ENCODE measurements at places on chromosomes 5 and 9.

- no peak for DNase-seq
Observed at GRCh38 chr9:133188006-133188842, 20.8 kb downstream of the OBP2B start.

- DNase-seq: no peak
Observed at GRCh38 chr9:7382304-7382703, 417.3 kb downstream of the DMAC1 start.

DNA sequence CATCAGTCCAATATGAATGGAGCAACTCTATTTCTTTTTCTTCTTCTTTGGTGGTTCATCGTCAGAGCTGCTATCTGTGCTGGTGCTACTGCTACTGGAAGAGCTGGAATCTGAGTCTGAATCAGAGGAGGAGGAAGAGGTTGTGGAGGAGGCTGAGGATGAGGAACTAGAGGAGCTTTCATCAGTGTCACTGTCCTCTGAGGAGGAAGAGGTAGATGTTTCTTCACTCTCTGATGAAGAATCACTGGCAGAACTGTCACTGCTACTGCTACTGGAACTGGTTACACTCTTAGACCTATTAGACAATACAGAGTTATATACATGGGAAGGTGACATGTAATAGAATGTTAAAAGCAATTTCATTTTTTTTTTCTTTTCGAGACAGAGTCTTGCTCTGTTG lies 27.8 kb downstream of the ZCCHC10 start:
- no peak for DNase-seq

GRCh38 chr9:77975806-77976205 lies 55.8 kb downstream of the GNAQ start:
- DNase-seq: no peak

- no peak for DNase-seq
Observed at GRCh38 chr5:6472792-6473191, 24.1 kb downstream of the UBE2QL1 start.

GRCh38 chr9:89137542-89138462 lies 40.8 kb downstream of the SHC3 start:
- no peak for DNase-seq

- no peak for DNase-seq
Observed at GRCh38 chr5:172002840-172003512, 3.5 kb downstream of the FBXW11 start.

DNA sequence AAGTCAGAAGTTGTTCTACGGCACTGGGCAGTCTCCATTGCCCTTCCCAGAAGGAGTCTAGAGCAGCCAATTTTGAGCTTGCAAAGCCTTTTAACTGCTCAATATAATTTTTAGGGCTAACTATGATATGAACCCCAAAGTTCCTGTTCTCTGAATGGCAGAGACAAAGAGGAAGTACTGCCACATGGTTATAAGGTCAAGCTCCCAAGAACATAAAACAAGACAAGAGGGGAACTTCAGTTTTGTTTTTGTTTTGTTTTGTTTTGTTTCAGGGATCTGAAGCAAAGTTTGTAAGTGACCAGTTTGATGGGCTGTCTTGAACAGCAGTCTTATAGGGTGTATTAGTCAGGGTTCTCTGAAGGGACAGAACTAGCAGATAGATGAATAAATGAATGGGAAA lies 11.9 kb upstream of the SMC2 start:
- no peak for DNase-seq

DNA sequence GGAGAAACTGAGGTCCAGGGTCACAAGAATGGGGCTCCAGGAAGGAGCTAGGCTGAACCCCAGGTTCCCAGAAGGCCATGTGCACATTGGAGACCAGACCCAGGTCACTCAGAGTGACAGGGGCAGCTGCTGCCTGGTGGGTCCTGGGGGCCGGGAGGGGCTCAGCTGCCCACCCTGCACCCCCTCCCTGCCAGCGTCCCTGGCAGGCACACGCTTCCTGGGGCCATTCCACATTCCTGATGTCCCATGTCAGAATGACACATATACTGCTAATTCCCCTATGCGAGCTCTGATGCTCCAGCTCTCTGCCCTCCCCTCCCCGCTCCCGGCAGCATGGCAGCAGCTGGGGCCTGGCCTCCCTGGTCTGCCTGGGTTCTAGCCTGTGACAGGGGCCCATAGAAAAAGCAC lies 14.0 kb downstream of the FGFR4 start:
- DNase-seq: no peak

GRCh38 chr9:120281665-120282064 lies 298.3 kb downstream of the CDK5RAP2 start:
- DNase-seq: no peak

DNA sequence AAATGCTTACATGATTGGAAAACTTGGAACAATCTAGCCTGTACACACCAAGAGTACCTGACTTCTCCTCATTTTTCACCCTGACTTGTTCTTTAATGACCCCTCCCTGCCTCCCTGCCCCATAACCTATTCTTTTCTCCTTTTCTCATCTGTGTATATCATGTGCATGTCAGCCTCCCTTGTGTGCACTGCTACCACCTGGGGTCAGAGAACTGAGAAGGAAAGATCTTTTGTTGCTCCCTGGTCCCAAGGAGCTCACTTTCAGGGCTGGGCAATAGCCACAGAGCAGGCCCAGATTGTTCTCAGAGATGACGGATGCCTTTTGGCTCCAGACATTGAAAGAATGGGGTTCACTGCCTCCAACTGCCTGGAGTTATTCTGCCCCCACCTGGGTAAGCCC lies 5.1 kb downstream of the MAP1B start:
- no peak for DNase-seq

DNA sequence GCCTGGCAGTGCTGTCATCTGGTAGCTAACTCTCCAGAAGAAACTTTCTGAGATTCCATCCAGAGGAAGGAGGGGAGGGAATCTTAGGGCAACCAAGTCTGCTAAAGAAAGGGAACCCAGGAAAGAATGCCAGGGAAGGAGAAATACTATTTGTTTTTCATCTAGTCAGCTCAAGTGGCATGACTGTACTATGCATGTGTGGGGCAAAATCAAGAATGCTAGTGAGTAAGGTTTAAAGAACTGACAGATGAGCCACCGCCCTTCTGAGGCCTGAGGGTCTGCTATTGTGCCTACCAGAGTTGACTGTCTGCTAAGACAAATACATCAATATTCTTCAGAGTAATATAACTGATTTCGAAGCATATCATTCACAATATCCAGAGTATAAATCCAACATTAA lies 204.2 kb downstream of the SLC12A2 start:
- DNase-seq: no peak

DNA sequence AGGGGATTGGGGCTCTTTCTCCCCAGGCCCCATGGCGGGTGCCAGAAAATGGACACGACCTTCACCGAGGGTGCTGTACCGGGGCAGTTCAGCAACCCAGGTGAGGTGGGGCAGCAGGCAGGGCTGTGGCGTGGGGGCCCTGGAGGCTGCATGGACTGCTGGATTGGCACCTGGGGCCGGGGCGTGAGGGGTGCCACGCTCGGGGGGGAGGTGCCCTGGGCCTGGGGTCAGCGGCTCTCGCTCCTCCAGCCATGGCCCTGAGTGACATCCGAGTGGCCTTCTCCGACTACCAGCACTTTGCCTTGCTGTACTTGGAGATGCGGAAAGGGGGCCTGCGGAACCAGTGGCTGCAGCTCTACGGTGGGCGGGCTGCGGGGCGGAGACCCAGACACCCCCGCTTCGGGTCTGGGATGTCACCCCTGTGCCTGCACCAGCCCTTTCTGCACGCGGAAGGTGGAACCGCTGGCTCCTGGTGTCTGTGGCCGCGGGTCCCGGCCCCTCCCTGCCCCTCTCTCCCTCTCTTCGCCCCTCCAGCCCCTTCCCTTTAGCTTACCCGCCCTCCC lies 1.8 kb downstream of the LCNL1 start:
- DNase-seq: no peak

GRCh38 chr9:12060811-12061210 lies 632.4 kb upstream of the TYRP1 start:
- DNase-seq: no peak

DNA sequence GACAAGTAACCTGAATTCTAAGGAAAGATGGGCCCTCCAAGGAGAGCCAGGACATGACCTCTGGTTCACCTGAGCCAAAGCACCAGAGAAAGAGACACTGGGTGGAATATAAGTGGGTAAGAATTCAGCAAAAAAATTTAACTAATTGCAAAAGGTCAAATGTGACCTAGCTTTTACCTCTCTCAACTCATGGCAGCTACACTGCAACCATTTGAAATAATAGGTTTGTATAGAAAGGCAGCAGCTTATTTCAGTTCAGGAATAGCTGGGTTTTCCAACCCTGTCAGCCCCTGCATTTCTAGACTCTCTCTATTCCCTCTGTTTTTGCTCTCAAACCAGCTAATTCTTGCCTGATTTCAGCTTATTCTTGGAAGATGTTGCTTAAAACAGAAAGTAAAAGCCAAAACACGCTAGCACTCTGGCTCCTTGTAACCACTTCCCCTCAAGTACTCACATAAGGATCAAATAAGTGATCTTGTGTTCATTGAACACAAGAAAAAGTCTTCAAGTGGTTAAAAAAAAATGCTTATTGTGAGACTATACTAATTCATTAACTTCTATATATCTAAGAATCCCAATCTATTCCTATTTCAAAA lies 101.1 kb upstream of the NR4A3 start:
- no peak for DNase-seq

GRCh38 chr5:140753561-140753960 lies 32.4 kb upstream of the PCDHA1 start:
- no peak for DNase-seq

DNA sequence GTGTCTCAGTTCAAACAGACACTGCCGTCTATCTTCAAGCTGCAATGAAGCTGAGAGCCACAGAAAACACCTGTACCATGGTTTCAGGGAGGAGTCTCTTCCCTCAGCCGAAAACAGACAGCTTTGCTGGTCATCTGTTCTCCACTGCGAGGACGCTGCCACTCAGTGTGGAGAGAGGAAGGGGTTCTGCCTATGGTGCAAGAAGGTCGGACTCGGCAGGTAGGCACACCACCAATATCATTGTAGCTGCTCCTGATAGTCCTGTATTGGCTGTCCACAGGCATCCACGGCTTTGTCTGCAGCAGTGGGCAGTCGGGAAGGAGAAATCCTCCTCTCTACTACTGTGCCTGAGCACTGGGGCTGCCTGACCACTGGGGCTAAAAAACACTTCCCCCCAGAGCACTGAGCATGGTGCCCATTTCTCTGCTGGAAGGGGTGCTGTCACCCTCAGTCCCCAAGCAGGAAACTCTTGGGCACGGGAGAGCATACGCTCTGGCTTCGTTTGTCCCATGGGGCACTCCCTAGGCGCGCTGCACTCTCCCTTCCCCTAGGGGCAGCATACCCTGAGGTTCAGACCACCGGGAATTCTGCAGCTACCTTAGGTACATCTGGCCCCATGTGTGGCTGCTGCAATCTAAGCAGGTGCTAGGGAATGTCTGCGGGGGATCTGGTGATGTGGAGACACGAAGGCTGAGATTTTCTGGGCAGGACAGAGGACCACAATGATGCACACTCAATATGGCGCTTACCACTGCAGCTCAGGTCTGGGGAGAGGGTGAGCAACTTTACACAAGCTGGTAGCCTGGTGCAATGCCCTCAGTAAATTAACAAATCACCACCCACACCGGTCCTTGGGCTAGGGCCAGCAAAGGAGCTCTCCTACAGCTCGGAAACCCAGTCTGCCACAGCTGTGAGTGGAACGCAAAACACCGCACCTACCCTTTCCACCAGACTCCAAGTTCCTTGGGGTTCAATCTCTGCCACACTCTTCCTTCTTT lies 880.9 kb upstream of the SEMA6A start:
- DNase-seq: no peak

DNA sequence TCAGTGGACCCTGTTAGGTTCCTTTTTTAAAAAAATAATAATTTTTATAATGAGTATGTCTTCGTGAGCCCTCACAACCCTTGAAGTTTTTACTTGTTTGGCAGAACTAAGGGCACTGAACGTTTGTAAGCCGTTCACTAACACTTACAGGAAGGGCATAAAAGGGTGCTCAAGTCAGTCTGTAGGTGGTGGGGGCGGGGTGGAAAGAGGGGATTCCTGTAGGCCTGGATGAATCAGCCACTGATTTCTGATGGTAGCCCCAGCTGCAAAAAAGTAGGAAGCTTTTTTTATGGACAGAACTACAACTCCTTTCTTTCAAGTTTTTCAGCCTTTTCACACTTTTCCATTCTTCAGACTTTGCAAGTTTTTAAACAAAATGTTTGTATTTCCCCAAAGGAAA lies 35.8 kb downstream of the PIK3R1 start:
- no peak for DNase-seq

GRCh38 chr9:69171049-69171448 lies 3.0 kb upstream of the TJP2 start:
- DNase-seq: no peak

GRCh38 chr9:9275601-9276000 lies 1337.2 kb downstream of the PTPRD start:
- DNase-seq: no peak

Measured in activated T-helper 1 cell treated with Interleukin-2 at 50 U/mL for 16 hours (primary cell).